ENCODE measurements at places on chromosomes 2 and 18. TPM values are rescaled to one million over a fixed set of nuclear protein-coding genes. Genes with fewer than 3 reads are reported as not detected.

The GALNT13 gene
- total RNA-seq: 0.78 TPM

The TTR gene
- not detected for total RNA-seq

The DSC2 gene
- total RNA-seq: 1.7 TPM

The RUFY4 gene
- total RNA-seq: not detected

The REG3A gene
- total RNA-seq: not detected

The DNAJC5G gene
- total RNA-seq: not detected

The NAT8 gene
- not detected for total RNA-seq

The ZC3H6 gene
- total RNA-seq: 6.8 TPM

The KLHL41 gene
- 0.13 TPM for total RNA-seq

The WDSUB1 gene
- total RNA-seq: 3.6 TPM

The MYL1 gene
- not detected for total RNA-seq

The PIEZO2 gene
- 25.4 TPM for total RNA-seq

The UBXN4 gene
- total RNA-seq: 41.9 TPM

The DSC3 gene
- 1.4 TPM for total RNA-seq

The MROH2A gene
- not detected for total RNA-seq

The ITPRIPL1 gene
- total RNA-seq: 5.3 TPM

The NR4A2 gene
- total RNA-seq: 57.6 TPM

The CCDC74A gene
- total RNA-seq: 17.2 TPM
